ENCODE measurements at places on chromosomes 7 and 10.

DNA sequence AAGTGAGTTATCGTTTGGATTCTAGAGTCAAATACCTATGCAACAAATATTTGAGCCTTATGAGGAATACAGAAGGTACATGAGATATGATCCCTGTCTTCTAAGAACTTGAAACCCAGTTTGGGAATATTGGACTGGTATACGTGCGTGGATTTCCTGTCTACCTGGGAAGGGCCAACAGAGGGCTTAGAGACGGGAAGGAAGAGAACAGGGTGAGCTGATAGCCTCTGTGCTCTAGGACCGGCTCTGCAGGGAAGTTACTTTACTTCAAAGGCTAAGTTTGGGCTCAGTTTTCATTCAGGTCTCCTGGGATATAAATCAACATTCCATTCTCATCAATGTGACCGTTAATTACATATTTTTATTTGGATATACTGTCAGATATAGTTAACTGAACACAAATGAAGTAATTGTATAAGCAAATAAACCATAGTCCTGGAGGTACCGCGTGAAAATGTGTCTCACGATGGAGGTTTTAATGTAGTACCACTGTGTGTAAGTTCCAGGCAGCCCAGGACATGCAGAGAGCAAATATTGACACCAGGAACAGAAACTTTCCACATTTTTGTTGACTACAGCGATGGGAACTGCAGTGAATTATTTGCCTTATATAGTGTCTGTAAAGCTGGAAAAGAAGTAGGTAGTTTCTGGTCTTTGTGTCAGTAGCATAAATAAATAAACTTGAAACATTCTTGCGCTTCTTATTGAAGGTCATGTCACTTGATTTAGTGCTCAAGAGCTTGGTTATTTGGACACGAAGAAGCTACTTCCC, 8.6 kb downstream of the CHST12 start:
- DNase-seq = no peak

DNA sequence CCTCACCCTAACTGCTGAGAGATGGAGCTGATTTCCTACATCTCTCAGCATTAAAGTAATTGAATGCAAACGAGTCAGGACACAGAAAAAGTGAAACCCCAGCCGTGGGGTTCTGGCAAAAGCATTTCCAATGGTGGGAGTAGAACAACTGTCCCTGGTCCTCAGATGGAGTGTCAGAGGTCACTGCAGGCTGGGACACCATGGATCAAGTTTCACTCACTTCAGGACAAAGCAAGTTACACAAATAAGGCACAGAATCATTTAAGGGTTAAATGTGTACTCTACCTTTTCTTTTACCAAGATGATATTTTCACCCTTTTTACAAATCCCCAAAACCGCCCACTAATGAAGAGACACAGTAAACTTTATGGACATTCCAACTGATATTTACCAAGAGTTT, 607.8 kb downstream of the PARD3 start:
- no peak for DNase-seq

DNA sequence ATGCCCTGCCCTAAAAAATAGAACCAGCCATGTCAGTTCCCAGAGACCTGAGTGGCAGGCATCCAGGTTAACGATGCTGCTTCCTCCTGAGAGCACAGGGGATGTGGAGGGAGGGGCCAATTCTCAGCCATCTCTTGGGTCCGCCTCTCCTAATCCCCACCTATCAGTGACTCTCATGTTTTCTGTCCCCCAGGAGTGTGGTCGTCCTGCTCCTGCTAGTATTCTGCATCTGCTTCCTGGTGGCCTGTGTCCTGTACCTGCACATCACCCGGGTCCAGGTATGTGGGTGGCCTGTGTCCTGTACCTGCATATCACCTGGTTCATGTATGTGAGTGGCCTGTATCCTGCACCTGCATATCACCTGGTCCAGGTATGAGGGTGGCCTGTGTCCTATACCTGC, 105.3 kb downstream of the ADCY1 start:
- no peak for DNase-seq

DNA sequence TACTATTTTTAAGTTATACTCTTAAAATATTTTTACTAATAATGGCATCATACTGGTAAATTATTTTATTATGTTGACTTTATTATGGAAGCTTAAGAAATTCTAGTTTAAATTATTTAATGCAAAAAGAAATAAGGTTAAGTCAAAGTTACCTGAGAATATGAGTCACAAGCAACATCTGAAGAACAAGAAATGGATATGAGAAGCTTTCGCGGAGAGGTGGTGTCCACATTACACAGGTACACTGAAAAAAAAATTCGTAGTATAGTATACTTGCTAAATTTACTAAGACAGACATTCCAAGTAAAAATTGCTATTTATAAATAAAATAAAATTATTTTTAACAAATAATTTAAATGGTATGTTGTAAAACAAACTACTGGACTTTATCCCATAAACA, 143.8 kb downstream of the AVL9 start:
- no peak for DNase-seq

DNA sequence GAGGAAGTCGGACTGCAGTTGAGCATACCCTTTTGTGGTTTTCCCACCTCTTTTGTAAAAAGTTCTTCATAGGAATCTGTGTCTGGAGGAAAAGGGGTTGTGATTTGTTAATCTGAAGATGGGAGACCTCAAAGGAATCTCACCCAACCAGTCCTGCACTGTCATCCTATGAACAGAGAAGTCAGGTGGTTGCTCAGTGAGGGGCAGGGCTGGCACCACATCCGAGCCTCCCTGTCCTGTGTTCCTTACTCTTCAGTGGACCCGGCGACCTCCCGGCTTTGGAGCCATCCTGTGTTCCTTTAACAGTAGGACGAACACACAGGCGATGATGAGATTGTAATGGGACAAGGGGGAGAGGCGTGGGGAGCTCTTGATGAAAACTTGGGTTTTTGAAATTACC, 2.8 kb upstream of the MGMT start:
- DNase-seq = no peak

GRCh38 chr7:151251689-151252560, 3.4 kb upstream of the SMARCD3 start:
- no peak for DNase-seq

GRCh38 chr10:122733443-122733842, 33.8 kb upstream of the C10orf120 start:
- DNase-seq = no peak

DNA sequence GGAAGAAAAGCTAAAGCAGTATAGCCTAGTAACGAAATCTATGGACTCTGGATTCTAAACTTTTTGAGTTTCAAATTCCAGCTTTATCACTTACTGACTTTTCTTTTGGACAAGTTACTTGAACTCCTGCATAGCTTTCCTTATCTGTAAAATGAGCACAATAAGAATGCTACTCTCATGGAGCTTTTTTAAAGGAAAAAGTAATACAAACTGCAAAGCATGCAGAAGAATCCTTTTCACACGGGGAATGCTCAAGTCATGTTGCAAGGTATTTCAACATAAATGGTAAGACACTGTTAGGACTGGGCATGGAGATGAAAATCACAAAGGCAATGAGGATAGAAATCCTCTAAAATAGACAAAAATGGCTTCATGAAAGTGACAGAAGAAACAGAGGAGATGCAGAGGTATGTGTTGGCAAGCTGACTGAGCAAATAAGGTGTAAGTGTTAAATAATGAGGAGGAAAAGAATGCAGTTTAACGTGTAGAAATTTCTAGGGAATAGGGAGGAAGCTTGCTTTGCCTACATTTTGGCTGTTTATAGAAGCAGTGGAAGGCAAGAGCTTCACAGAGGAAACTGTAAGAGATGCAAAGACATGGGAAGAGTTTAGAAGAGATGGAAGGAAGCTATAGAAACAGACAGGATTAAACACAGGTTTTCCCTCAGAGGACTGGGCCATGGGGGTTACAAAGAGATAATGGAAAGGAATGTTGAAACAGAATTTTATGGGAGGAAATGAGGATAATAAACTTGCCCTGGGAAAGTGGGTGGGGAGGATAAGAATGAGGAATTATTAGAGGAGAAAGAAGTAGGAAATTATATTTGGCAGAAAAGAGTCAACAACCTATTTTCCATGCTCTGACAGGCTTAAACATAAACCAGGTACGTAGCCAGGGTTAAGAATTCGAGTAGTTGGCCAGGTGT, 28.8 kb upstream of the SNX13 start:
- DNase-seq = no peak

- no peak for DNase-seq
These were observed 1111.0 kb downstream of the XPNPEP1 start for GRCh38 chr10:108812296-108812695.

GRCh38 chr7:135454060-135454459, 55.8 kb downstream of the CNOT4 start:
- DNase-seq = peak; percentile 30

- peak; percentile 62 for DNase-seq
These were observed 4.6 kb downstream of the AKR1B1 start for GRCh38 chr7:134454277-134454676.

DNA sequence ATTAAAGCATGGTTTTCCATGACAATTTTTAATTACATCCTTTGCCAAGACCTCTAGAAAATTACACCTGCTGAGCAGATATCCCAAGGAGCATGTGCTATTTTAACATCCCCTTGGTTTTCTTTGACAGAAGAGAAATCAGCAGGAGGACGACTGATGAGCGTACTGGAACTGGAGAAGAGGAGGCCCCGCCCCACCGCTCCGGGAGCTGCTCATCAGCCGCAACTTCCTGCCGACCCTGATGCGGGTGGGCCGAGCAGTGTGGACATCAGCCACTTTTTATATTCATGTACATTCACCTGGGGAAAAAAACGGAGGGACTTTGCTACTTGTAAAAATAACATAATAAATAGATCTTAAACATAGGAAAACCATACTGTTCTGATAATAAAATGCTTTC, 54.2 kb downstream of the CDC123 start:
- no peak for DNase-seq

GRCh38 chr7:47069385-47070076, 512.4 kb downstream of the TNS3 start:
- DNase-seq = no peak

- no peak for DNase-seq
These were observed 712 bp downstream of the FOXP2 start for GRCh38 chr7:114415064-114415989.

- DNase-seq = no peak
These were observed 291.7 kb downstream of the THSD7A start for GRCh38 chr7:11540271-11540761.

DNA sequence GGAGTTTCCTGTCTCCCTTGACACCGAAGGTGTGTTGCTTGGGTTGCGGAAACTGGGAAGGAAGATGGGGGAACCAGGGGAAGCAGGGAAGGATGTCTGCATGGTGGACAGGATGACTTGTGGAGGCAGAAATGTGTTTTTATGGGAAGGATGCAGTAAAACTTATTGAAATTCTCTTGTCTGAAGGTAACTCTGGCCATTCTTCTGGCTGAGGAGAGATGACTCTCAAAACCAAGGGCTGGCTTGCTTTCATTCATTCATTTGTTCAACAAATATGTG, 1.5 kb downstream of the UBTD1 start:
- no peak for DNase-seq

- DNase-seq = no peak
These were observed 63.6 kb downstream of the ADARB2 start for GRCh38 chr10:1673568-1674345.

- no peak for DNase-seq
These were observed at the start of gene ZNF804B for GRCh38 chr7:88759230-88760135. ZNF804B (plus strand) TSS chr7:88759700; CDS start chr7:88759977, 277 bp downstream.

GRCh38 chr10:114064151-114065048, 20.7 kb downstream of the ADRB1 start:
- DNase-seq = no peak

DNA sequence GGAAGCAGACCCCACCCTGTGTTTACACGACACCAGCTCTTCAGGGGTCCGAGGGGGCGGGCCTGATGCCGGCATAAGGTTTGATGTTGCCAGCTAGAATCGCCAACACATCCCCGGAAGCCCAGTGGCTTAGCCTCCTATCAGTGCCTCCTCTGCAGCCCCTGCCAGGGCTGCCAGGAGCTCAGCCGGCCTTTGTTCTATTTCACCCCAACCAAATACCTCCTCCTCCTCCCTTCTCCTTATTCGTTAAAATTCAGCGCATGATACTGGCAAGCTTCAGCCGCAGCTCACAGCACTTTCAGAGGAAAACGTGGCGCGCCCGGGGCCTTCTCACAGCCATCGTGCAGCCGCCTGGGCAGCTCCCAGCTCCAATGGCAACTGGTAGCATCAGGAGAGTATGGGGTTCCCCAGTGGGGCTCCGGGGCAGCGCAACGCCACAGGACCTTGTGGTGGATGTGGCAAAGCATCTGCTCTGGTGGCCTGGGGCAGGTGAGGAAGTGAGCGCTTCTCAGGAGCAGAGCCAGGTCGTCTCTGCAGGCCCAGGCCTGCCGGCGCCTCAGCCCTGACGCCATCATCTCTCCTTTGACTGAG, 176.4 kb upstream of the RHEB start:
- no peak for DNase-seq

DNA sequence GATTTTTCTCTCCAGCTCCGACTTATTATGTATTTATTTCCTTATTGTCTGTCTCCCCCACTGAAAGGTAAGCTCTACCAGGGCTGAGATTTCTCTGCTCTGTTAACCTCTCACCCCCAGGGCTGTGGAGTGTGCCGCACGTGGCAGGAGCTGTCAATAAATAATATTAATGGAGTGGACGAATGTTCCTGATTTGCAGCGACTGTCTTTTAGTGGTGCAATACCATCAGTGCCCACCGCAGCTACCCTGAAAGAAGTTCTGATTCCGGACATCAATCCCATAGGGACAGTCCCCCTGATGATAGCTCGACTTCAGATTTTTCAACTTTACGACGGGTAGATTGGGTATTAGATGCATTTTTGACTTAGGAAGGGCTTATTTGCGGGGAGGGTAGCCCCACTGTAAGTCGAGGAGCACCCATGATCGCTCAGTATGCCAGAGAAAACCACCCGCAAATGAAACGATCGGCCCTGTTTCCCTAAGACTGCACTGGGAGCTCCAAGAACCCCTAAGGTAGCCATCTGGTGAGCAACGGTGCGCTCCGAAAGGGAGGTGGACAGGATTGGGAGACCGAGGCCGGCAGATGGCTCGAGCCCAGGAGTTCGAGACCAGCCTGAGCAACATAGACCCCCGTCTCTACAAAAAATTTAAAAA, 986 bp upstream of the PPP2R2D start:
- no peak for DNase-seq

DNA sequence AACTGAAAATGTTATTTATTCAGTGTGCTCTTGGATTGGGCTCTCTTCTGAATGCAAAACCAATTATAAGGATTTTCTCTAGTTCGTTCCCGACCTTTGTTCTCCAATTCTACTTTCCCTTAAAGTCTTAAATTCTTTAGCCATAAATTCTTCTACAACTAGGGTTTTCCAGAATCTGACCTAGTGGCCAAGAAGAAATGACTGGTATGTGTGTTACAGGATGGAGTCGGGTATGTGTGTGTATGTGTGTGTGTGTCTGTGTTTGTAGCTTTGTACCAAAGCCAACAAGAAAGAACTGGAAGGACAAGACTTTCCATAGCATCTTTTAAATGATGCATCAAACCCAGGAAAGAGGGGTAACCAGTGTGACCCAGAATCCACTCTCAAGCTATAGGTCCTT, 25.8 kb upstream of the LEP start:
- DNase-seq = no peak

Data from T-helper 2 cell (primary cell).